Stimulated activated CD4-positive, alpha-beta T cell treated with anti-CD3 and anti-CD28 coated beads, Interleukin-12 subunit alpha, Interleukin-12 subunit beta, amount 100 ng/mL, for 4 hours (primary cell): ENCODE measurements at places on chromosomes 11 and 22.

GRCh38 chr22:42931421-42932196, 74.5 kb upstream of the ARFGAP3 start:
- DNase-seq = no peak

DNA sequence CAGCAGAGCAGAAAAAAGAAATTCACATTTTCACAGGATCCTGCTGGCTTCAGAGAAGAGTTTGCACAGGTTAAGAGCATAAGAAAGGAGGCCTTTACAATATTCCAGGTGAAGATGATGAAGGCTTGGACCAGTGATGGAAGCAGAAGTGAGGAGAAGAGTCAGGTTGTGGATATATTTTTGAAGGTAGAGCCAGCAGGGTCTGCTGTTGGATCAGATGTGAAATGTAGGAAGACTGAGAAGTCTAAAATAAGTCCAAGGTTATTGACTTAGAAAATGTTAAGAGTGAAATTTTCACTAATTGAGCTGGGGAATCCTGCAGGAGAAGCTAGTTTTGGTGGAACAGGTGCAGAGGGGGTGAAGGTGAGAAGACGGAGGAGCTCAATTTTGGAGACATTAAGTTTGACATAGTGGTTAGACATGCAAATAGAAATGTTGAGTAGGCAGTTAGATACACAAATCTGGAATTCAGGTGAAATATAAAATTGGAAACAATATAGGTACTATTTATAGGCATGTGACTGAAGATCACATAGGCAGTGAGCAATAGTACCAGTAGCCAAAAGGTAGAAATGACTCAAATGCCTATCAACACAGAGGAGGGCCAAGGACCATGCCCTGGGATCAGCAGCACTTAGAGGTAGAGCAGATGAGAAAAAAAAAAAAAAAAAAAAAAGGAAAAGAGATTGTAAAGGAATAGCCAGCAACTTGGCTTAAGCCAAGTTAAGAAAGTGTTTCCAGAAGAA, 252.0 kb downstream of the AASDHPPT start:
- DNase-seq = no peak

DNA sequence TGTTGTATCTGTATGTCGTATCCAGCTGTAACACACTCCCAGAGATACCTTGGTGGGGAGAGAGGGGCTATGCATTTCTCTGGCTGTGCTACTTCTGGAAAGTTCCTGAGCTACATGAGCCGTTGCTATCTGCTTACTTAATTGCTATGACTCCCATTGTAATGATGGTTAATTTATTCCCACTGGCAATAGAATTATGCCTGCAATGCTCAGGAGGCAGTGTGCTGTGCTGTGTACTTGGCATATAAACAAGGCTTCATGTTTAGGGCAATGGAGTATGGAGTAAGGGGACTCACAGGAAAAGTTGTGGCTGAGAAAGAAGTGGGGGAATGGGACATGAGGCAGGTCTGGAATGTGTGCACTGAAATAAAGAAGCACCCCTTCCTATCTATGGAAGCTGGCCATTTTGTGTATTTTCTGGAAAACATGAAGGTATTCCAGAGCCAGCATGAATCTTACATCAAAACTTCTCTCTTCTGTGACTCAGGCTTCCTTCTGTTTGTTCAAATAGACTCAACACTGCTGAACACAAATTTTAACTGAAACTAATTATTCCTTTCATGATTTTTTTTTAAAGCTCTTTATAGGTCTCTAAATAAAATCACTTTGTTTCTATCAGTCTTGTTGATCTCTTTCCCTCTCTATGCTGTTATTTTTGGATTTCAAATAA, 40.6 kb downstream of the CD44 start:
- DNase-seq = no peak

GRCh38 chr22:22403771-22404170, 104.8 kb downstream of the ZNF280B start:
- DNase-seq = no peak

DNA sequence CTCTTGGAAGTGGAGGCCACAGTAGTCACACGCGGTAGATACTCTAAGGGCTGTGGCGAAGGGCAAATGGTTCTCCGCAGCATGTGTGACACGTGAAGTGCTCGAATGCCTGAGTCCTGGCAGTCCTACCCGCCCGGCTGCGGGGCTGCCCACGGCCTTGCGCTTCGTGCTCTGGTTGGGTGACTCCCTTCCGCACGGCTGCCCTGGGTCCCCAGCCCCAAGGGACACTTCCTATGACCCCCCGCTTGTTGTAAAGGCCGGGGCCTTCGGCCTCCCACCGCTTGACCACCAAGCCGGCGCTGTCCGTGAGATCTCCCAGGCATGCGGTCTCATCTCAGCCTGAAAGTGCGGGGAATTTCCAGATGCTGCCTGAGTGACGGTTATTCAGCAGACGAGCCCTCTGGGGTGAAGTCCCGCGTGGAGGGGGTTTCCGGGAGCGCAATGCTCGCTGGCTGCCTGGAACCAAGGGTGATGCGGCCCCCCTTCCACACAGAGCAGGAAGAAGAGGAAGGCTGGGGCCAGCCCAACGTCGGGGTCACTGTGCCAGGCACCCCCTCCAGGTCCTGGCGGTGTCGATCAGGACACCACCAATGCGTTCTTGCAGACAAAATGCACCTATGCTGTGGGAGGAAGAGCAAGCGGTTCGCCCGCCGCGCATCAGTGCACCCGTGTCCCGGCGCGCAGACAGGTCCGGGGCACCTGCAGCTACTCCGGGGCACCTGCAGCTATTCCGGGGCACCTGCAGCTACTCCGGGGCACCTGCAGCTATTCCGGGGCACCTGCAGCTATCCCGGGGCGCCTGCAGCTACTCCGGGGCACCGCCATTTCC, 171.2 kb downstream of the OPCML start:
- no peak for DNase-seq
